ENCODE measurements at places on chromosomes 16 and 17. TPM values are rescaled to one million over a fixed set of nuclear protein-coding genes. Genes with fewer than 3 reads are reported as not detected.

IL4R gene
- total RNA-seq, result 237 TPM

GRCh38 chr16:27414788-27415431 is 12.9 kb downstream of the IL21R start:
- DNase-seq, result no peak

DNA sequence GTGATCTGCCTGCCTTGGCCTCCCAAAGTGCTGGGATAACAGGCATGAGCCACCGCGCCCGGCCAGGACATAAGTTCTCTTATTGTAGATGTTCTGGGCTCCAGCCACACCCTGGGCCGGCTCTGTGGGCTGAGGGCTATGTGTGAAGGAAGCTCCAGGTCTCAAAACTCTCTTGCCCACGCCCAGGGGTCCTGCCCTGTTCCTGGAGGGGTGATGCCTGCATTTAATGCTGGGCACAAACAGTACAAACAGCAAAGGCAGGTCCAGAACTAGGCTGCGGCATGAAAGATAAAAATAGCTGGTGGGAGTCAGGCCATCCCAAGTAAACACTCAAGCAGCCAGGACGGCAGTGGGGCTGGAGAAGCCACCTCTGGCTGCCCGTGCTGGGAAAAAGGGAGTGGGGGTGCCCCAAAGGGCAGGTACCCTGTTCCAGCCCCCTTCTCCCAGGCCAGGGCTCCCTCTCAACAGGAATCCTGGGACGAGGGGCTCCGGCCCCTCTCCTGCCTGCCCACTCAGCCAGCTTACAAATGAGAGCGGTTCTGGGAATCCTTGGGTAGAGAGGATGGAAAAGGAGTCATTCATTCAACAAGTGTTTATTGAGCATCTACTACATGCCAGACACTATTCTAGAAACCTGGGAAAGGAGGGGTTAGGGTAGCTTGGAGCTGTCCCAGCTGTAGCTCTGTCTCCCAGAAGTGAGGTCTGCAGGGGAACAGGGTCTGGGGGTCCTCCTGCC is 4.6 kb downstream of the TRIM47 start:
- no peak for DNase-seq

DNAI2 gene
- 0.52 TPM for total RNA-seq

TMED6 gene
- 1.8 TPM for total RNA-seq

DNA sequence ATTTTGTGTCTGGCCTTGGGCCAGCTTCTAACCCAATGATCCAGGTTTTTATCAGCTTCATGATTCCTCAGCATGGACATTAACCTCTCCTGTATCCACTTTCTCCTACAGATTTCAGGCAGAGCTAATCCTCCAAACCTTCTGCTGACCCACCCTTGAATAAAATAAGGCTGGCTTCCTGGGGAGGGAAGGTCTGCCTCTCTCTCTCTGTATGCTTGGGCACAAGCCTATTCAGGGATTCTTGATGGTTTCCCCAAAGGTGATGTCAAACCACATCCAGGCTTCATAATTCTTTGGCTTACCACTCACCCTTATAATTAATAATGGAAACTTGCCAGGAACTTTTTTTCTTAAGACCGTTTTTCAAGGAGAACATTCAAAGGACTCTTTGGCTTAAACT is 240.1 kb downstream of the UTP18 start:
- no peak for DNase-seq

DNA sequence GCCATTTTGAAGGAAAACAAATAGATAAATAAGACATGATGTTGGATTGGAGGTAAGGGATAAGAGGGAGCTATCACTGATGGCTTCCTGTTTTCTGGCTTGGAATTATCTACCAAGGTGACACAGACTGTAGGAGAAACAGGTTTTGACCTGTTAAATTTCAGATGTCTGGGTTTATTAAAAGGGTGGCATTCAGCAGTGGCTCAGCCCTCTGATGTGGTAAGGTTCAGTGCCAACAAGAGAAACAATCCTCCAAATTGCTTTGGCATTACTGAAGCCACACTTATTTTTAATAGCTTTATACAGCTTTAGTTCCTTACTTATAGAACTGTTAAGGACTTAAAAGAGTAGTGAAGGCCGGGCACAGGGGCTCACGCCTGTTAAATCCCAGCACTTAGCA is 37.0 kb upstream of the AKAP1 start:
- no peak for DNase-seq

SLC16A3 gene
- 257 TPM for total RNA-seq

CDRT15L2 gene
- not detected for total RNA-seq

DNA sequence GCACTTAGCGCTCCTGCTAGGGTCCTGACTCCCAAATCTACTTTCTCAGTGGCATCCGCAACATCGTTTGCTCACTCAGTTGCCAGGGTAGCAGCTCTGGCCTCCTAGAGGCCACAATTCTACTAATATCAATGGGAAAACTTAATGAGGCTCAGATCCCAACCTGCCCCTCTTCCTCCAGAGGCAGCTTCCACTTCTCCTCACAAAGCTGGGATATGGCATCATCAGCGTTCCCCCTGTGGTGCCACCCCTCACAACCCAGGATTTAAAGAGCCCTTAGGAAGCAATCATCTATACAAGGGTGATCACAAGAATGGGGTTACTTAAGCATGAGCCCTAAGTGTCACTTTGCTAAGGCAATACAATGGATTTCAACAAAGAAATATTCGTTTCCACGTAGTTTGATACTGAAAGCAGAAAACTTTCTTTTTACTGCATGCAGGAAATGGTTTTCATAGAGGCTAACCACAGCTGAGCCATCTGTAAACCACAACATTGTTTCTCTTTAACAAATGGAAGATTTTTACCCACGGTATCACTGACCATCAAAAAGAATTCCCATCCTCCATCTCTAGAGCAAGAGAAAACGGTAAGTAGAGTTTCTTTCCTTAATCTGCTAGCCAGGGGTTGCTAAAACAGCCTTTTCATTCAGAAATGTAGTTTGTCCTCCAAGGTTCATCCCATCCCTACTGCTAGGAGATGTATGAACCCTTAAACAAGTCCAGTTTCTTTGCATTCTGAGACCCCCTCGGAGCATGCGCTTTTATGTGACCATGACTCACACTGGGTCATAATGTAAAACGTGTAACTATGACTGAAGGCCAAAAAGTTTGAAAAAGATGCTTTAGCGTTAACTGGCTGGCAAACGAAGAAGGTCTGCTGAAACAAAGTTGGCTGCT is 68.3 kb upstream of the BCAR1 start:
- peak; percentile 60 for DNase-seq

DNA sequence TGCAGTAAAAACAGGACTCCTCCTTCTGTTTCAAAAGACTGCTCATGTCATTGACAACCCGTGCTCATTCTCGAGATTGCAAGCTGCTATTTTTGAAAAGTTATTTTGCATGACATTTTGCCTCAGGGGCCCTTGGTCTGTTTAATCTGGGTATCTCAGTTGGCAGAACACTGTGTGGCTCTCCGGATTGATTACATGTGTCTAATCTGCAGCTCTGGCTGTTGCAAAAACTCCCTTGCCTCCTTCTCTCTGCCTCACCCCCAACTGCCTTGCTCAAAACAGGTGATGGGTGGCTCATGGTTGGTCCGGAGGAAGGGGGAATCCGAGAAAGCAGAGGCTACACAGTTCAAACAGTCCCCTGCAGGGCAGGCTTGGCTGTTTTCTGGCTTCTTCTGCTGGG is 25.3 kb downstream of the GINS3 start:
- no peak for DNase-seq

DNA sequence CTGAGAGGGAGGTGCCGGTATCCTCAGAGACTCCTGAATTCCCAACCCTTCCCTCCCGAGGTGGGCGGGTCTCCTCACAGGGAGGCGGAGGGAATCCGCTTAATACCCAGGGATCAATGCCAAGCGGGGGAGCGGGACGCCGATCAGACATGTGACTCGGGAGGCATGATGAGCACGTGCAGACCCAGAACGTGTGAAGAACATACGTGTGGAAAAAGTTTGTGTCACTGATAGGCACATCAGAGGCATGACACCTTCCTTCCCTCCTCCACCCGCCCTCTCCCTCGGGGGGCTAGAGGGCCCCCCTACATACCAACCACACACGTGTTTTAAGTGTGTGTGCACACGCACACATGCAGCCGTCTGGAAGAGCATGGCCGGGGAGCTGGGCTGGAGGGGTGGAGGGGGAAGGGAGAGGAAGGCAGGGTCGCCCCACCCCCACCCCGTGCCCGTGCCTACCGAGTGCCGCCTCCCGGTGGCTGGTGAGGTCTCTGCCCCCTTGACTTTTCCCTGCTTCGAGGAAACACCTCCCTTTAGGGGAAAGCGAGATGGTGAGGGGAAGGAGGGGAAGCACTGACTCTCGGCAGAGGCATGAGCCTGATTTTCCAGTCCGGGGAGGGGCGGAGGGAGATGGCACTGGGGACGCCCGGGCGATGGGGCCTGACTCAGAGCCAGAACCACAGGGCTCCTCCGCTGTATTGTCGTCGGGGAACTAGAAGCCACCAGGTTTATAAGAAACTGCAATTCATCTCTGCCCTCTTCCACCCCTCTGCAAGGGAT is 12.1 kb upstream of the TBX21 start:
- peak; percentile 90 for DNase-seq

P2RX5 gene
- total RNA-seq, result 8.1 TPM

- DNase-seq, result peak; percentile 73
Measured at GRCh38 chr16:4309833-4310266, 6.0 kb upstream of the GLIS2 start.

TBX2 gene
- not detected for total RNA-seq

GRCh38 chr17:49125449-49125848 is 7.1 kb upstream of the B4GALNT2 start:
- DNase-seq, result no peak

GRCh38 chr16:30122604-30123160 is 338 bp downstream of the MAPK3 start:
- peak; percentile 37 for DNase-seq
